Heart left ventricle (tissue), 16 donors: ENCODE measurements at places on chromosomes 2 and 18.

DNA sequence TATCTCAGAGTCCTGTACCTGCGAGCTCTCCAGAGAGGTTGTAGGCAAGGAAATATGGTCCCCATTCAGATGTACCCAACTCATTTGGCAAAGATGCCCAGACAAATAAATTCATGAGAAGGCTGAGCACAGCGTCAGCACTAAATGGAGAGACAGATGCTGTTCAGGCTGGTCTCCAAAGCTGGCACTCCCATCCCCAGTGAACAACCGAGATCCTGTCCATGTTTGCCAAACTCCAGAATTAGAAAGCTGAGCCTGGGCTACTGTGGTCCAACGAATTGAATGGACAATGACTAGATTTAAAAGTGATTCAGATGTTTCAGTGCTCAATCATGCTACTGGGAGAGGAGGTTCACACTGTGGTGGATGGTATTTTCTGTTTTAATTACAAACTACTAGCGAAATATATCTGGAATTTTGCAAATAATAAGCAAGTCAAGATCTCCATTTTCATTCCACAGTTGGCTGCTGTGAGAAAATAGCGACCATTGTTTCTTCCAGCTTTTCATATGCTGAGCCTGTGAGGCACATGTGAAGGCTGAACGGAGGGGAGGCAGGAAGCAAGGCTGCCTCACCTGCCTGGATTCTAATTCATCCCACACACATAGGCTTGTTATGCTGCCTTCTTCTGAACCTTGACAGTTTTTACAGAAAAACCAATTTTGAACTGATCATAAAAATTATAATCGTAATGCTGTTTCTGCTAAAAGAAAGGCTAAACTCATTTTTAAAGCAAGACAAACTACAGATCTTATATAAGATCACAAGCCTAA, 22.6 kb upstream of the DAPL1 start:
- no peaks in the 10 kb centered on the region for H3K4me1 ChIP-seq
- H3K27me3 ChIP-seq, result no peaks in the 10 kb centered on the region
- H3K27ac ChIP-seq, result no peak overlapping the region

GRCh38 chr18:6543330-6543908, 128.7 kb upstream of the L3MBTL4 start:
- H3K36me3 ChIP-seq, result no peaks in the 10 kb centered on the region
- no peak overlapping the region for H3K27ac ChIP-seq
- no peaks in the 10 kb centered on the region for H3K27me3 ChIP-seq
- H3K4me1 ChIP-seq, result no peaks in the 10 kb centered on the region
- H3K4me3 ChIP-seq, result no peak overlapping the region
- no peak for DNase-seq

DNA sequence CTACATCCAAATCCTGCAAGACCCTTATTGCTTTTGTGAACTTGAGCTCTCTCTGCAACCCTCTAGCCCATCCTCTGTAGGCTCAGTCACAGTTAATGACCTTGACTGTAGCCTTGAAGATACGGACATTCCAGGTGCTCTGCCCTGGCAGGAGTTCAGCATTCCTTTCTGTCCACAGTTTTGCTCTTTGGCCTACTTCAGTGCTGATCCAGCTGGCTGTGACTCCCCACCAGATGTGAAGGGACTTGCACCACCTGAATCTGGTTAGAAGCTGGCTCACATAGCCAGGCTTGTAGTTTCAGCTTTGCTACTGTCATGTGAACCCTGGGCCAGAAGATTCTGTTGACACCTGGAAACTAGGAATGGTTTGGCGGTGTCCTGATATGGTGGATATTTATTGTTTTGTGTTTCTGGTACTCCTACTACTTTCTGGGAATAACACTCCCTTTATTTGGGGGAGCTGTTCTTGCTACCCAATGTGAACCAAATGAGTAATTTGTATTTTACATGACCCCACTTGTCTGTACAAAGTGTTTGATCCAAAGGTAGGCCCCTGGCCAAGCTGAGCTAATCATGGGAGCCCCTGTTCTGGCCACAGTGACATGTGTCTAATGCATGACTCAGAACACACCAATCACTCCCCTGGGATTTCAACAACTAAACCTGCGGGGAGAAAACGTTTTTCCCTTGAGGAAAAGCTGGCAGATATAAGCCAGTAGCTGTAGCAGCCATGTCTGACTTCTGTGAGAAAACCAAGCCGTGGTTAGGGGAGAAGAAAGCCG, 73.4 kb downstream of the CDCA7 start:
- no peaks in the 10 kb centered on the region for H3K36me3 ChIP-seq
- peak; percentile 56 for DNase-seq

GRCh38 chr2:23533338-23533695, 148.3 kb downstream of the KLHL29 start:
- H3K27ac ChIP-seq, result no peak overlapping the region
- H3K4me1 ChIP-seq, result no peaks in the 10 kb centered on the region
- no peak overlapping the region for H3K4me3 ChIP-seq
- no peaks in the 10 kb centered on the region for H3K27me3 ChIP-seq
- no peak for DNase-seq

- no peaks in the 10 kb centered on the region for H3K36me3 ChIP-seq
- no peak overlapping the region for H3K27ac ChIP-seq
- no peak for DNase-seq
- H3K4me3 ChIP-seq, result no peak overlapping the region
- H3K4me1 ChIP-seq, result no peaks in the 10 kb centered on the region
These were observed 18.8 kb upstream of the MMADHC start for GRCh38 chr2:149606251-149606811.

DNA sequence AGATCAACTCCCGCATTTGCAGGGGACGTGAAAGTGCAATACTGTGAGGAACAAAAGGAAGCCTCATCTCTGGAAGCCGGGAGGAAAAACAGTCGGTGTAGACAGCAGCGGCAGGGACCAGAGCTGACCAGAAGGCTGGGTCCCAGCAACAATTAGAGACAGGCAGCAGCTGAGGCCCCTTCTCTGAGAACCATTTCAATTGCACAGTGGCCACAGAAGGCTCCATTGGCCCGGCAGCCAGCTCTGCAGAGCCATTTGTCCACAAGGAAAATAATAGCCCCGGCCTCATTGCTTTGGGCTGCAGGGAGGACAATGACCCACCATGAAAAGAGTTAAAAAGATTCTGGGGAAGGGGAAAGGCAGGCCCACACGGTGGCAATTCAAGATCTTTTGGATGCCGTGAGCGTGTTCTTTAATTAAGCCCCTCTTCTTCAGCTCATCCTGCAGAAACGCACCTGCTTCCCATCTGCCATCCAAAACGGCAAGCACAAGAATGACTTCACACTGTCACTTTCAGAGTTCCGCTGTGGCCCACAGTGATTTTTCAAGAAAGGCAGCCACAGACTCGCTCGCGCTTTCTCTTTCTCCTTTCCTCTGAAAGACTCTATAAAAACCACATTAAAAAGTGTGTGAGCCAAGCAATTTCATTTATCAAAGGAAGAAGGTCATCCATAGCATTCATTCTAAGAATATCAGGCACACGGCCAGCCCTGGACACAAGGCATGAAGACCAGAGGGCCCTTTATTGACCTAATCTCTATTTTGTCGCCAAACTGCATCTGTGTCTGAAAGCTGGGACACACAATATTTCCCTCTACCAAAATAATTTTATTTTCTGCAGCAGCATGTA, 293.6 kb downstream of the SOX11 start:
- H3K4me1 ChIP-seq, result no peaks in the 10 kb centered on the region
- no peaks in the 10 kb centered on the region for H3K36me3 ChIP-seq
- H3K27ac ChIP-seq, result no peak overlapping the region
- H3K27me3 ChIP-seq, result no peaks in the 10 kb centered on the region

DNA sequence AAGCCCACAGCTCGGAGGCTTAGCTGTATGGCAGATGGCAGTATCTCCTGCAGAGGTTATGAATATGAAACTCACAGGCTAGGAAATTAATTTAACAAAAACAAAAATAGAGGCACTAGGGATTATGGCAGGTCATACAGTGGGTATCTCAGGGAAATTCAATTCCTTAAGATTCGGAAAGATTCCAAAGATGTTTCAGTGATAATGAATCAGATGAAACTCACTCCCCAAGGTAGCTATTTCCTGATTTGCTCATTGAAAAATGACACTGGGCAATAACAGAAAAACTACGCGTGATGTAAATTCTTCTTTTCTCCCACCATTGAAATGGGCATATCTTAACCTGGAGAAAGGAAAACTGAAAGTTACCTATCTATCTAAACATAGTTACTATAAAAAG, 414.1 kb downstream of the STK39 start:
- no peak for DNase-seq
- no peaks in the 10 kb centered on the region for H3K4me1 ChIP-seq

DNA sequence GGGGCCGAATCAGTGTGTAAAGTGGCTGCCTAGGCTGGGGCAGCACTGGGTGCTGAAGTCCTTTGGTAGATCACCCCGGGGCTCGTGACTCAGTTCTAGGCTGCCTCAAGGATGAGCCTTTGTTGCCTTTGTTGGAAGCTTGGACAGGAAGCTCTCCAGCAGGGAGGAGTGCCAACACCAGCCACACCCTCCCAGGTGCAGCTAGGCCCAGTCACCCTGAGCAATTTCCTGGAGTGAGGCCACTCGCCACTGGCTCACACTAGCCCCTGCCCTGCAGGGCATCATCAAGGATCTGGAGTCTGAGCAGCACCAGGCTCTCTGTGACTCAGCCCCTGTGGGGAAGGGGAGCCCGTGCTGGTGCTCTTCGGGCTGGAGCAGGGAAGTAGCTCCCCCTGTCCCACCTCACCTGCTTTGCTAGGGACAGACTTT, 6.7 kb upstream of the SDC1 start:
- H3K4me3 ChIP-seq, result no peak overlapping the region
- H3K27ac ChIP-seq, result no peak overlapping the region
- peaks cover 21% of the 10 kb centered on the region for H3K27me3 ChIP-seq
- H3K36me3 ChIP-seq, result no peaks in the 10 kb centered on the region

- DNase-seq, result no peak
- H3K4me1 ChIP-seq, result no peaks in the 10 kb centered on the region
- no peak overlapping the region for H3K4me3 ChIP-seq
- no peak overlapping the region for H3K27ac ChIP-seq
- no peaks in the 10 kb centered on the region for H3K27me3 ChIP-seq
These were observed 409.7 kb upstream of the PIK3C3 start for GRCh38 chr18:41545091-41545888.

DNA sequence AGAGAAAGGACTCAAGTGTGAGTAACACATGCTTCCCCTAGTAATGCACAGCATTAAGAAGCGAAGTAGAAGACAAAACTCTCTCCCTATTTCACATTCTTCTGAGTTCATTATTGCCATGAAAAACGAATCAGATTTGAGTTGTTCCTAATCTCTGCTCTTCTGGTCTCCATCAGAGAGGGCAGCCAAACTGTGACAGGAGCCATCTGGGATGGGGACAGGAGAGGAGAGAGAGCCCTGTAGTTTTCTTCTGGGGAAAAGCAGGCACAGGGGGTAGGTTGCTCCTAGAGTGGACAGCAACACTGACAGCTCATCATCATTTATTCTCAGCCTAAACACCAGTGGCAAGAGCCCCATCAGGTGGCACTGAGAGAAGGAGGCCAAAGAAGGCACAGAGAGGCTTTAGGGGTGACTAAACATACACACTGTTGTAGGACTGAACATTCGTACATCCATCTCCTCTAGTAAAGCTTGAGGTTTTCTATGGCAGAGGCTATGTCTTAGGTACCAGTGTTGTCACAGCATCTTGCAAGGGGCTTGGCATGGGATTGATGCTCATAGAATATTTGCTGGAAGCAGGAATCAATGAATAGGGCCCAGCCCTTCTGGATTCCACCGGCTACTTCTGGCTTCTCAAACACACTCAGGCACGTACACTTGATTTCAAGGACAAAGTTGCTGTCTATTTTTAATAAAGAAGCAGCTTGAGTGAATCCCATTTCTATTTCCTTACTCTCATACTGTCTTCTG, 33.1 kb downstream of the SLC8A1 start:
- H3K4me1 ChIP-seq, result peaks cover 66% of the 10 kb centered on the region
- H3K27me3 ChIP-seq, result no peaks in the 10 kb centered on the region
- H3K36me3 ChIP-seq, result no peaks in the 10 kb centered on the region
- DNase-seq, result no peak

DNA sequence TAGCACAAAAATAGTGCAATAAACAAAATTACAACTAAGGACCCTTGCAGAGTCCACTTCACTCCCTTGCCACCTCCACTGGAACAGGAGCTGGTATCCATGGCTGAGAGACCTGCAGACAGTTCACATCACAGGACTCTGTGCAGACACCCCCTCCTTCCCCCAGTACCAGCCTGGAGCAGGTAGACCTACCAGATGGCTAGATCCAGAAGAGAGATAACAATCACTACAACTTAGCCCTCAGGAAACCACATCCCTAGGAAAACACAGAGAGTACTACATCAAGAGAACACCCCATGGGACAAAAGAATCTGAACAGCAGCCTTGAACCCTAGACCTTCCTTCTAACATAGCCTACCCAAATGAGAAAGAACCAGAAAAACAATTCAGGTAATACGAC, 49.8 kb downstream of the FBXO15 start:
- H3K4me3 ChIP-seq, result no peak overlapping the region
- no peak for DNase-seq
- H3K36me3 ChIP-seq, result no peaks in the 10 kb centered on the region
- no peaks in the 10 kb centered on the region for H3K4me1 ChIP-seq
